H1 (cell line): ENCODE measurements at places on chromosomes 11 and 22.

DNA sequence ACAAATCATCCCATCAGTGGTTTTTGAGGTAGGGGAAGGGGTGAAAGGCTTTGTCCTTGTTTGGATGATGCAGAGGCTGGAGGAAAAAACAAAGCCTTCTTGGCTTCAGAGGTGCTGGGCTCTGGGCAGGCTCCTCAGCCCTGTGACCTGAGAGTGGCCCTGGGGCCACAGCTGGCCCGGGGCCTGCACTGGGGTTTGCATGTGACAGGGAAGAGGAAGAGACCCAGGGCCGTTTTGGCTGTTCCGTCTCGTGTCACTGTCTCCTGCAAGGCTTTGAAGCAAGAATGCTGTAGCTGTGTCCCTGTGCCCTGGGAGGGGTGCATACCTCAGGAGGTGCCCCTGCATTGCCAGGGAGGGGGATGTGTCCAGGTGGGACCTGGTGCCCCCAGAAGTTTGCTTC is 12.6 kb downstream of the ARHGAP8 start:
- no peak for DNase-seq
- no peaks in the 10 kb centered on the region for H3K36me3 ChIP-seq
- no peak overlapping the region for H3K27ac ChIP-seq
- no peak overlapping the region for H3K4me3 ChIP-seq

DNA sequence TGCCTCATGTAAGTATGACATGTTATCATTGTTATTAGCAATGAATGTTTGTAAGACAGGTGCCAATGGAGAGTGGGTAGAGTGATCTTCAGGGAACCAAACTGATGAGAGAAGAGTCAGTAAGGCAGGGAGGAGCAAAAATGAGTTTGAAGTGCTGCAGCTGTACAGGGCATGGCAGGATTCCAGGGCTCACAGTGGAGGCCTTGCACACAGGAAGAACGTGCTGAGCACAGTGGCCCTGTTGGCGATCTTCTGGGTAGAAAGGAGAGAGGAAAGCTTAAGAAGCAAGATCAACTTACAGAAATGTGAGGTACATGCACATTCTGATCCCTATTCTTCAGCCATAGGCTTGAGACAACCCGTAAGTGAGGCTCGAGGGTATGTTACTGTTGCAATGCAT is 219.3 kb upstream of the TMEM45B start:
- no peak overlapping the region for H3K27ac ChIP-seq
- no peaks in the 10 kb centered on the region for H3K4me1 ChIP-seq
- no peaks in the 10 kb centered on the region for H3K27me3 ChIP-seq

DNA sequence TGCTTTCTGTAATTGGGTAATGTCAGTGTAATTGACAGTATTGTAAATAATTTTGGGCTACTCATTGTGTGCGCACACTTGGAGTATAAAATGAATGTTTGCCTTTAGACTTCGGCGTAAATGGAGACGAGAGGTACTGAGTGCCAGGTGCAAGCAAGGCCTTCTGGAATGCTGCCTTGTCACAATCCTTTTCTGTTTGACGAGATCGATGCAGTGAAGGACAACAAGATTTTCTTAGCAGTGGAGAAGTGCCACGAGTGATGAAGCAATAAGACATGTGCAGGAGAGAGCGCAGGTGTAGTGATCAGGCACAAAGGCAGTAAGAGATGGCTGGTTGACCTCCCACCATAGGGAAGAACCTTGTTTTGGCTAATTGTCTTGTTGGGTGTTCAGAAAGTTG is 67.5 kb downstream of the DDX10 start:
- H3K36me3 ChIP-seq: no peaks in the 10 kb centered on the region
- no peak for DNase-seq
- no peaks in the 10 kb centered on the region for H3K27me3 ChIP-seq

DNA sequence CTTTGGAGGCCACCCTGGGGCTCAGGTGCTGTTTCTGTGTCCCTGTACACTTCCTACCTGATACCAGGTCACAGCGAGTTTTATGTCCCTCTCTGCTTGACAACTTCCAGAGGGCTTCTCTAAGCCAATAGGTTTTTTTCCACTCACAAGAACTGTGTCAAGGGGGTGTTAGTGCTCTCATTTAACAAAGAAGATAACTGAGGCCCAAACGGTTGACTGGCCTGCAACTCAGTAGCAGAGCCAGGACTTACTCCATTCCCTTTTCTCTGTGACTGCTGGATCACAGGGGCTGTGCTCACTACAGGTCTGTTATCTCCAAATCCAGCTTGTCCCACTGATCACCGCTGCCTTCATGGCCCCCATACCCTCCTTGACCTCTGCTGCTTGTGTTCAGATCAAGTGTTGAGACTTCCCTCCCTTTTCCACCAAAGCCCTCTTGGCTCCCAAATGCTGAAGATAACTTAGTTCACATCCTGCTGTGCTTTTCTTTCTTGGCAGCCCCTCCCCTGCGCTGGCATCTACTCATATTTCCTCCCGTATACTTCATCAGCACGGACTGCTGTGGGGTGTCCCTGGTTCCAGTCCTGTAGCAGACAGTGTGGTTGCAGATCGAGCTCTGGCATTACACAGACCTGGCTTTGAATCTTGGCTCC is 41.3 kb downstream of the POU2F3 start:
- H3K27me3 ChIP-seq: no peaks in the 10 kb centered on the region
- no peak overlapping the region for H3K27ac ChIP-seq
- no peak overlapping the region for H3K4me3 ChIP-seq
- DNase-seq: no peak

DNA sequence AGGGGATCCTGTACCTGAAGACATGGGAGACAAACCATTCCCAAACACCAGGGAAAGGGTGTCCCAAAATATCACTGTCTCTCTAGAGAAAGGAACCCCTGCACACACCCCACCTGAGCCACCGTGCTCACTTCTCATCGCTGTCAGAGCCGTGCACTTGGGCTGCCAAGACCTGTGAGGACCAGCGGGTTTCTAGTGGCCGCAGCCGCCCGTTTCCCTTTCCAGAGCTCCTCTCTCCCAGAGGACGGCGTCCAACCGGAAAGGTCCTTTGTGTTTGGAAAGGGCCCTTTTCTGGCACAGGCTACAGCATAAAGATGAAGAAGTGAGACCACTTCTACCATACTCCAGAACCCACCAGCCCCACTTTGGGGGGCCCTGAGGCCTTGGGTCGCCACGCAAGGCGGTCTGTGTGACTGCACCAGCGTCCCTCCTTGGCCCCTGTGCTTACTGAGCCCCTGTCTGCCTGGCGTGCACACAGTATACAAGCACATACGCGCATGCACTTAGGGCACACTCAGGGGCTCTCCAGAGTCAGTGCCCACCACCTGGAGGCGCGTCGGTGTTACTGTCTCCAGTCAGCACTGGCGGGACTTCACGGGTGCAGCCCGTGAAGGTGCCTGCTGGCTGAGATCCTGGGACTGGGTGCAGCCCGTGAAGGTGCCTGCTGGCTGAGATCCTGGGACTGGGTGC is 381.8 kb downstream of the TBC1D22A start:
- no peaks in the 10 kb centered on the region for H3K27me3 ChIP-seq
- no peaks in the 10 kb centered on the region; the same call in 1 of the 2 replicates for H3K4me1 ChIP-seq
- H3K36me3 ChIP-seq: no peaks in the 10 kb centered on the region
- H3K4me3 ChIP-seq: no peak overlapping the region
- H3K27ac ChIP-seq: no peak overlapping the region

GRCh38 chr11:63816732-63817131 is 3.5 kb downstream of the SPINDOC start:
- H3K36me3 ChIP-seq: peaks cover 52% of the 10 kb centered on the region
- no peak overlapping the region for H3K4me3 ChIP-seq
- H3K4me1 ChIP-seq: peaks cover 11% of the 10 kb centered on the region
- DNase-seq: no peak
